ENCODE measurements at places on chromosomes 3 and 15.
A peak's percentile ranks its signal among the peaks of the same experiment; 100 is the strongest.

DNA sequence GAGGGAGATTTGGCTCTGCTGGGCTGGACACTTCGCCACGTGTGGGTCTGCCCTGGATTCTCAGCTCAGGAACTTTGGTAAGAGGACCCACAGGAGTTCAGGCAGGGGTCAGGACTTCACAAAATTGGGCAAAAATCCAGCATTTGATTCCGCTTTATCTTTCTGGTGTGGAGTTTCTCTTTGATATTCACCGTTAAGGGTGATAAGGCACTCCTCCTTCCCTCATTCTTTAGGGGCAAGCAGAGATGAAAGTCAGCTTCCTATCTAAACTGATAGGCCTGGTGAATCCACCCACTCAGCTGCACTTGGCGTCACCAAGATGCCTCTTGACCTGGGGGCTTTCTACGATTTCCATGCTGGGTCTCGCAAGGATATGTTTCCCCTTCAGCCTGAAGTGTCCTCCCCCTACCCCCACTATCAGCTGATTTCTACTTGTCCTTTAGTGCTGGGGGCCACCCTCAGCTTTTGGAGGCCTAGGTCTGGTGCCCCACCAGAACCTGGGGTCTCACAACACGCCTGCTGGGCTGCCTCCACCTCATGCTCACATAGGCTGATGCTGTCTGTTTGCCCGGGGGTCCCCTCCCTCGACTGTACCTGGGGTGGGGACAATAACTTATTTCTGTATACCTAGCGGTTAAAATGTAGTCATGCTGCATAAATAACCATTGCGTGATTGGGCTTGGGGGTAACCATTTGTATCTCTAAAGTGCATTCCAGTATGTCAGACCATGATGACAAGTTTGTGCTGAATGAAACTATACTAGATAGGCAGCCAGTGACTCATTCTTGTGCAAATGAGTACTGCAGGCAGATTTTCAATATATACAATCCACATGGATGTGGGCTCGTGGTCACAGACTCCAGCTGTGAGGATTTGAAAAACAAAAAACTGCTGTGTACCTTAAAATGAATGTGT is 248.3 kb downstream of the ADAMTS17 start:
- DNase-seq = no peak

- DNase-seq = no peak
These were observed 1188.0 kb upstream of the CADM2 start for GRCh38 chr3:83770664-83771402.

- peak; percentile 43 for DNase-seq
These were observed 1.8 kb downstream of the FOXL2 start for GRCh38 chr3:138944929-138945708.

DNA sequence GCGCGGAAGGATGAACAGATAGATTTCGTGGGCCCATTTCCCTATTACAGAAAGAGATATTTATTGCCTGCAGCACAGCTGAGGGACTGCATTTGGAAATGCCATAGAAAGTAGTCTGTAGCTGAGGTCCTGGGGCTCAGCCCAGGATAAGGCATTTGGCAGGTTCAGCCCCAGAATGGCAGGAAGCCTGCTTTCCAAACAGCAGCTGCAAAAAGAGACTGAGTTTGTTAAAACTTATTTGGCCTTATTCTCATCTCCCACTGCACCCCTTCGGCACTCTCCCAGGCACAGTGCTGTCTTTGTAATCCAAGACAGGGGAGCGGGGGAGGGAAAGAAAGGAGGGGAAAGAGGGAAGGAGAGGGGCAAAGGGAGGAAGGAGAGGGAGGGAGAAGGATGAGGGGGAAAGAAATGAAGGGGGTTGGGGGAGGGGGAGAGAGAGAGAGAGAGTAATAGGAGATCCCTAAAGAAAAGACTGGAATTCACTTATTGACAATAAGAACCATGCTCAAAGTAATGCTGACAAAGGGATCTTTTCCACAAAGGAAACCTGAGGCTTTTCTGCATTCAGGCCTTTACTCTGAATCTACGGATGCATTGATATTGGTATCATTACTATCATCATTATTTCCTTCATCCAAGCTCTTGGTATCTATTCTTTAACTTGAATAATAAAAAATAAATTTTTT is 94.0 kb upstream of the LRRN1 start:
- DNase-seq = no peak

GRCh38 chr3:37511463-37511920 is 337.1 kb upstream of the LRRFIP2 start:
- DNase-seq = no peak

- peak; percentile 91 for DNase-seq
These were observed 1.8 kb downstream of the DIPK2A start for GRCh38 chr3:143973259-143974021.

GRCh38 chr3:128319741-128320141 is 146.9 kb downstream of the DNAJB8 start:
- no peak for DNase-seq

GRCh38 chr3:24253336-24253735 is 241.3 kb downstream of the THRB start:
- DNase-seq = no peak

All from foreskin fibroblast (primary cell).